WTC11 (cell line): ENCODE measurements at places on chromosomes 11 and 22. TPM values are rescaled to one million over a fixed set of nuclear protein-coding genes. Genes with fewer than 3 reads are reported as not detected.

DNA sequence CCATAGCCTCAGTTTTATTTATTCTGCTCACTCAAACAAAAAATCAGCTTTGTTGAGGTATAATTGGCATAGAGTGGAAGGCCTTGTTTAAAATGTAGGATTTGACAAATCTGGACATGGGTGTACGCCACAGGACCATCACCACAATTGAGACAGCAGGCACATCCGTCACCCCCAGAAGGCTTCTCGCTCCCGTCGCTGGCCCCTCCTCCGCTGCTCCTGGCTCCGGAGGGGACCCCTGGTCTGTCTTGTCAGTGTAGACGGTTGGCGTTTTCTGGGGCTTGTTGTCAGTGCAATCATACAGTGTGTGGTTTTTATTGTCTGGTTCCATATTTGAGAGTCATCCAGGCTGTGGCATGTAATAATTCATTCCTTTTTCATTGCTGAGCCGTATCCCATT is 97.6 kb downstream of the KCNQ1 start:
- H3K36me3 ChIP-seq, result no peaks in the 10 kb centered on the region
- no peak overlapping the region for H3K4me3 ChIP-seq
- DNase-seq, result no peak
- peaks cover 92% of the 10 kb centered on the region for H3K27me3 ChIP-seq
- no peak overlapping the region for H3K27ac ChIP-seq
- no peaks in the 10 kb centered on the region for H3K4me1 ChIP-seq

DNA sequence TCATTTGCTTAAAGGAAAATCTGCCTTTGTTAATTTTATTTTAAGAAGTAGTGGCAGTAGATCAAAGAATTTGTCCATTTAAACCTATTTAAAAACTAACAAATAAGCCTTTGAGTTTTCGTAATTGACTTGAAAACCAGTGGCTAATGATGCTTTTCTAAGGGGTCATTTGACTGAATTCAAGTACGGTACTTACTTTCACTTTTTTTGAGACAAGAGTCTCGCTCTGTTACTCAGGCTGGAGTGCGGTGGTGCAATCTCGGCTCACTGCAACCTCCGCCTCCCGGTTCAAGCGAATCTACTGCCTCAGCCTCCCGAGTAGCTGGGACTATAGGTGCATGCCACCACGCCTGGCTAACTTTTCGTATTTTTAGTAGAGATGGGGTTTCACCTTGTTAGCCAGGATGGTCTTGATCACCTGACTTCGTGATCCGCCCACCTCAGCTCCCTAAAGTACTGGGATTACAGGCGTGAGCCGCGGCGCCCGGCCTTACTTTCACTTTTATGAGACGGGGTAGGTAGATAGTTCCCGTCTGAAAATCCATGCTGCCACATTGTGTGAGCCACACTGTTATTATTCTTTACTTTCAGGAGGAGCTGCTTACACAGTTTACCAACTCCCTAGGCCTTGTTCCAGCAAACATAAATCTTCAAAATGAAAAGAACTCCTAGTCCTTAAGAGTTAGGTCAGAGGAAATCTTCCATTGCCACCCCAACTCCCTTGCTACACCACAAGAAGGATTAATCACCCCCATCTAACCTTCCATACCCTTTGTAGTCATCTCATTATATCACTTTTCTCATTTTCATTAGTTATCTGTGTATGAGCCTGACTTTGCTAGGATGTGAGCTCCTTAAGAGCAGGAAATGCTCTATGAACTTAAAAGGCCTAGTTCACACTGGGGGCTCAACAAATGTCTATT is 926.6 kb upstream of the CCDC90B start:
- no peaks in the 10 kb centered on the region for H3K36me3 ChIP-seq
- H3K27me3 ChIP-seq, result no peaks in the 10 kb centered on the region
- H3K27ac ChIP-seq, result no peak overlapping the region

GRCh38 chr22:25085930-25086901 is 113.4 kb upstream of the CRYBB3 start:
- H3K4me3 ChIP-seq, result no peak overlapping the region
- no peak for DNase-seq
- no peaks in the 10 kb centered on the region for H3K4me1 ChIP-seq
- no peak overlapping the region for H3K27ac ChIP-seq
- H3K36me3 ChIP-seq, result no peaks in the 10 kb centered on the region
- no peaks in the 10 kb centered on the region for H3K27me3 ChIP-seq

GRCh38 chr22:34113381-34113780 is 193.1 kb upstream of the LARGE1 start:
- peaks cover 3% of the 10 kb centered on the region for H3K4me1 ChIP-seq
- peaks cover 4% of the 10 kb centered on the region; the same call in 1 of the 2 replicates for H3K36me3 ChIP-seq
- no peak overlapping the region for H3K27ac ChIP-seq
- no peaks in the 10 kb centered on the region for H3K27me3 ChIP-seq
- no peak for DNase-seq

The RCOR2 gene
- total RNA-seq, result 77.4 to 98.3 TPM (median 92.0 TPM) in 3 replicates

The IL18BP gene
- 14.1 to 17.3 TPM (median 15.0 TPM) in 3 replicates for total RNA-seq

- DNase-seq, result no peak
- no peak overlapping the region for H3K27ac ChIP-seq
- H3K4me1 ChIP-seq, result no peaks in the 10 kb centered on the region
- H3K4me3 ChIP-seq, result no peak overlapping the region
- no peaks in the 10 kb centered on the region for H3K36me3 ChIP-seq
Observed at GRCh38 chr11:111370902-111371578, 8.0 kb downstream of the POU2AF1 start.

- peaks cover 40% of the 10 kb centered on the region for H3K4me1 ChIP-seq
- H3K27me3 ChIP-seq, result peaks cover 62% of the 10 kb centered on the region
- no peak overlapping the region for H3K27ac ChIP-seq
- no peaks in the 10 kb centered on the region; the same call in 1 of the 2 replicates for H3K36me3 ChIP-seq
Observed at GRCh38 chr11:75771646-75772410, 3.2 kb downstream of the DGAT2 start.

- H3K4me3 ChIP-seq, result no peak overlapping the region
- H3K27me3 ChIP-seq, result no peaks in the 10 kb centered on the region; the same call in 1 of the 2 replicates
- no peak for DNase-seq
- H3K36me3 ChIP-seq, result peaks cover 22% of the 10 kb centered on the region
- no peak overlapping the region; the same call in 1 of the 2 replicates for H3K27ac ChIP-seq
Observed at GRCh38 chr11:44247508-44247907, 62.4 kb downstream of the ALX4 start.

DNA sequence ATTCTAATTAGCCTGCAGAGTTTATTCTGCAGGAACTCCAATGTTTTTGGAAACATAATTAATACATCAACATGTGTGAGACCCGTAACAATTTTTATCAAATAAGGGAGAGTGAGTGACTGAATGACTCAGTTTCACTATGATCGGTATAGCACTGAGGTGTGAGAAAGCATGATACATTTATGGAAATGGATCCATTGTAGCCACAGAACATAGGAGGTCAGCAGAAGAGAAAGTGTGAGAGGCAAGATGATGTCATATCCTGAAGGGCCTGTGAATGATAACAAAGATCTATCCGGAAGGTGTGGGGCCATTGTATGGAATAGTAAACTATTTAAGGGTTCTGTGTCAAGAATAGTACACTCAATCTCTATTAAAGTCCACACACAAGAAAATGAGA is 1406.1 kb upstream of the TENM4 start:
- H3K4me3 ChIP-seq, result no peak overlapping the region
- H3K27me3 ChIP-seq, result no peaks in the 10 kb centered on the region
- H3K27ac ChIP-seq, result no peak overlapping the region

- H3K27ac ChIP-seq, result no peak overlapping the region
- no peaks in the 10 kb centered on the region for H3K36me3 ChIP-seq
- DNase-seq, result no peak
- no peaks in the 10 kb centered on the region for H3K27me3 ChIP-seq
- no peak overlapping the region for H3K4me3 ChIP-seq
Observed at GRCh38 chr22:30365891-30366290, 9.1 kb downstream of the CCDC157 start.

- H3K27ac ChIP-seq, result no peak overlapping the region
- peaks cover 5% of the 10 kb centered on the region; the same call in 1 of the 2 replicates for H3K36me3 ChIP-seq
- no peak for DNase-seq
- H3K27me3 ChIP-seq, result no peaks in the 10 kb centered on the region
Observed at GRCh38 chr11:122521626-122522025, 133.9 kb upstream of the UBASH3B start.

The SNX32 gene
- 2.2 to 3.4 TPM (median 2.9 TPM) in 3 replicates for total RNA-seq

The ASCL2 gene
- total RNA-seq, result 0.24 to 0.73 TPM (median 0.64 TPM) in 3 replicates

- H3K36me3 ChIP-seq, result no peaks in the 10 kb centered on the region
- no peak overlapping the region for H3K4me3 ChIP-seq
- no peak for DNase-seq
- H3K4me1 ChIP-seq, result peaks cover 39% of the 10 kb centered on the region
Observed at GRCh38 chr11:102676084-102676483, 29.5 kb downstream of the MMP27 start.

DNA sequence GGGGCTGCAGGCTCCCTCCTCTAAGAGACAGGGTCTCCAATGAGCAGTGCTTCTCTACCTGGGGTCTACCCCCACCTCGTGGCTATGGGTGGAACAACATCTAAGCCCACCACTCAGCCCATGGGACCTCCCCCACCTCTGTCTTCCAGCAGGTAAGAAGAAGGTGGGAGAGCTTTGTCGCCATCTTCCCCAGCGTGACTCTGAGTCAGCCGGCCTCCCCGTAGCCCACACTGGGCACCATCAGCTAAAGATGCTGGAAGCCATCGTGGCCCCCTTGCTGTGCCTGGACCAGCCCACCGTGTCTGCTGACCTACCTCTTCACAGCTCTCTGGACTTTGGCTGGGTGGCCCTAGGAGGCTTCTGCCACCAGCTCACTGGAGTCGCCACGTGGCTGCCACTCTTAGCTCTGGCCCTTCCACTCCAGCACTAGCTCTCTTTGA is 944 bp downstream of the C11orf86 start:
- H3K27me3 ChIP-seq, result no peaks in the 10 kb centered on the region
- no peak overlapping the region for H3K4me3 ChIP-seq
- no peaks in the 10 kb centered on the region for H3K36me3 ChIP-seq
- H3K27ac ChIP-seq, result no peak overlapping the region
- peaks cover 11% of the 10 kb centered on the region for H3K4me1 ChIP-seq

DNA sequence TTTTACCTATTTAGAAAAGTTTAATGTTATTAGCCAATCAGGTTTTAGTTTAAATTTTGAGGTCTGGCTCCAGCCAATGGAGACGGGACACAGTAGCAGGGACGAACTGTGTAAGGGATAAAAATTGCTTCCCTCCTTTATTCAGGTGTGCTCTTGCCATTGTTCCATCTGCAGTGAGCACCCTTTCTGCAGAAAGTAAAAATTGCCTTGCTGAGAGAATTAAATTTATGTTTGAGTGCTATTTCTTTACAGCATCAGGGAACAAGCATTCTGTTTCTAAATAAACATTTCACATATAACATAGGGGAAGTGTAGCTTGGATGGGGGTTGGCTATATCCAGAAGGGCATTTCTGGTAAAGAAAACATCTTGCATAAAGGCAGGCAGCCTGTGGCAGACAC is 36.4 kb upstream of the ZNRF3 start:
- H3K27ac ChIP-seq, result no peak overlapping the region
- H3K4me1 ChIP-seq, result no peaks in the 10 kb centered on the region
- DNase-seq, result no peak
- H3K27me3 ChIP-seq, result peaks cover 8% of the 10 kb centered on the region; the same call in 1 of the 2 replicates
- H3K4me3 ChIP-seq, result no peak overlapping the region
- H3K36me3 ChIP-seq, result peaks cover 7% of the 10 kb centered on the region

The KCNK4 gene
- 0.25 to 0.74 TPM (median 0.48 TPM) in 3 replicates for total RNA-seq

GRCh38 chr11:62961017-62961570 is 23.7 kb downstream of the SLC22A6 start:
- no peaks in the 10 kb centered on the region for H3K36me3 ChIP-seq
- no peak overlapping the region for H3K4me3 ChIP-seq
- peaks cover 8% of the 10 kb centered on the region for H3K4me1 ChIP-seq
- no peak overlapping the region for H3K27ac ChIP-seq
- H3K27me3 ChIP-seq, result peaks cover 3% of the 10 kb centered on the region
- DNase-seq, result no peak

The ARHGAP8 gene
- 50.5 to 61.4 TPM (median 58.0 TPM) in 3 replicates for total RNA-seq

GRCh38 chr11:119378851-119379465 is 2.5 kb downstream of the USP2 start:
- peaks cover 62% of the 10 kb centered on the region for H3K4me1 ChIP-seq
- peaks cover 20% of the 10 kb centered on the region for H3K27me3 ChIP-seq
- H3K36me3 ChIP-seq, result no peaks in the 10 kb centered on the region

- no peak overlapping the region for H3K27ac ChIP-seq
- no peak overlapping the region for H3K4me3 ChIP-seq
- H3K27me3 ChIP-seq, result no peaks in the 10 kb centered on the region
Observed at GRCh38 chr11:111966678-111967077, 29.5 kb downstream of the DIXDC1 start.

The CASP5 gene
- not detected in 3 replicates for total RNA-seq

The MICAL2 gene
- 2.2 to 3.1 TPM (median 2.6 TPM) in 3 replicates for total RNA-seq

The PRR33 gene
- total RNA-seq, result not detected in 3 replicates

The IFITM1 gene
- total RNA-seq, result 544 to 679 TPM (median 640 TPM) in 3 replicates

GRCh38 chr11:111067994-111068393 is 177.5 kb upstream of the POU2AF2 start:
- H3K36me3 ChIP-seq, result peaks cover 9% of the 10 kb centered on the region
- H3K27ac ChIP-seq, result no peak overlapping the region
- no peaks in the 10 kb centered on the region for H3K27me3 ChIP-seq
- no peak for DNase-seq
- H3K4me1 ChIP-seq, result peaks cover 8% of the 10 kb centered on the region

DNA sequence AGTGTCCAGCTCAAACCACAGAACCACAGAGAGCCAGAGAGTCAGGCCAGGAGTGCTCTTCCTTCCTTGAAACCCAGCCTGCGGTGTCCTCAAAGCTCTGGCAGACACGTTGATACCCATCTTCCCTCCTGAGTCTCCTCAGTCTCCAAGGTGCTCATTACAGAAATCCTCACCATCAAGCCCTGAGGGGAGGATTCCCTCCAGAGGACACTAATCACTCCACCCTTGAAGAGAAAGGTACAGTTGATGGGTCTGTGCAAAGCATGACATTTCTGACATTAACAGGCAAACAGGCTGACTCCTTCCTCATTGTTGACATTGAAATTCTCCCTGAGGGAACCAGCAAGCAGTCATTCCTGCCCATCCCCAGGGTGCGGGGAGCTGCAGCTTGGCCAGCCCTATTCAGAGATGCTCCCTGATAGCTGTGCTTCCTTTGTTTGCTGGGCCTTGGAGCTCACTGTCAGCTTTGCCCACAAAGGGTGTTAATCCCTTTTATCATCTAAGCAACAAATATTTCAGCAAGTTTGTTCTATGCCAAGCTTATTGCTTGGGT is 101.7 kb upstream of the CSNK2A3 start:
- H3K27me3 ChIP-seq, result no peaks in the 10 kb centered on the region
- no peak for DNase-seq
- H3K4me3 ChIP-seq, result no peak overlapping the region
- H3K36me3 ChIP-seq, result no peaks in the 10 kb centered on the region
- H3K4me1 ChIP-seq, result peaks cover 13% of the 10 kb centered on the region

The SLCO2B1 gene
- 0.57 to 0.92 TPM (median 0.60 TPM) in 3 replicates for total RNA-seq

The TOP3B gene
- total RNA-seq, result 52.5 to 68.6 TPM (median 52.7 TPM) in 3 replicates

GRCh38 chr22:46626911-46627805 is 7.0 kb downstream of the GRAMD4 start:
- no peak overlapping the region for H3K4me3 ChIP-seq
- H3K27me3 ChIP-seq, result no peaks in the 10 kb centered on the region
- no peaks in the 10 kb centered on the region for H3K36me3 ChIP-seq

GRCh38 chr11:19973136-19973635 is 187.1 kb downstream of the DBX1 start:
- H3K4me1 ChIP-seq, result 0 out of 2 replicates have a peak, but pooled peaks cover 3% of the 10 kb centered on the region
- DNase-seq, result no peak
- H3K4me3 ChIP-seq, result no peak overlapping the region
- H3K36me3 ChIP-seq, result 0 out of 2 replicates have a peak, but pooled peaks cover 4% of the 10 kb centered on the region
- no peaks in the 10 kb centered on the region for H3K27me3 ChIP-seq

The MS4A3 gene
- total RNA-seq, result not detected in 3 replicates

- H3K36me3 ChIP-seq, result no peaks in the 10 kb centered on the region
- no peak overlapping the region; the same call in 1 of the 2 replicates for H3K27ac ChIP-seq
- no peaks in the 10 kb centered on the region for H3K27me3 ChIP-seq
- no peak for DNase-seq
Observed at GRCh38 chr11:113578033-113578380, 102.8 kb upstream of the DRD2 start.

GRCh38 chr11:26344647-26345046 is 12.7 kb downstream of the ANO3 start:
- DNase-seq, result no peak
- H3K27ac ChIP-seq, result no peak overlapping the region
- H3K4me1 ChIP-seq, result no peaks in the 10 kb centered on the region
- no peak overlapping the region for H3K4me3 ChIP-seq
